ENCODE measurements at places on chromosomes 1 and 21. TPM values are rescaled to one million over a fixed set of nuclear protein-coding genes. Genes with fewer than 3 reads are reported as not detected.

- no peak overlapping the region for H3K4me3 ChIP-seq
- DNase-seq, result no peak
- H3K27ac ChIP-seq, result no peak overlapping the region
- no peaks in the 10 kb centered on the region for H3K36me3 ChIP-seq
- H3K4me1 ChIP-seq, result peaks cover 10% of the 10 kb centered on the region
- no peaks in the 10 kb centered on the region for H3K27me3 ChIP-seq
Measured at GRCh38 chr1:10217748-10218441, 7.5 kb downstream of the KIF1B start.

- H3K27me3 ChIP-seq, result peaks cover 2% of the 10 kb centered on the region
- no peak overlapping the region for H3K27ac ChIP-seq
- no peaks in the 10 kb centered on the region for H3K4me1 ChIP-seq
- no peaks in the 10 kb centered on the region for H3K36me3 ChIP-seq
Measured at GRCh38 chr1:115084902-115085511, 4.3 kb downstream of the TSPAN2 start.

DNA sequence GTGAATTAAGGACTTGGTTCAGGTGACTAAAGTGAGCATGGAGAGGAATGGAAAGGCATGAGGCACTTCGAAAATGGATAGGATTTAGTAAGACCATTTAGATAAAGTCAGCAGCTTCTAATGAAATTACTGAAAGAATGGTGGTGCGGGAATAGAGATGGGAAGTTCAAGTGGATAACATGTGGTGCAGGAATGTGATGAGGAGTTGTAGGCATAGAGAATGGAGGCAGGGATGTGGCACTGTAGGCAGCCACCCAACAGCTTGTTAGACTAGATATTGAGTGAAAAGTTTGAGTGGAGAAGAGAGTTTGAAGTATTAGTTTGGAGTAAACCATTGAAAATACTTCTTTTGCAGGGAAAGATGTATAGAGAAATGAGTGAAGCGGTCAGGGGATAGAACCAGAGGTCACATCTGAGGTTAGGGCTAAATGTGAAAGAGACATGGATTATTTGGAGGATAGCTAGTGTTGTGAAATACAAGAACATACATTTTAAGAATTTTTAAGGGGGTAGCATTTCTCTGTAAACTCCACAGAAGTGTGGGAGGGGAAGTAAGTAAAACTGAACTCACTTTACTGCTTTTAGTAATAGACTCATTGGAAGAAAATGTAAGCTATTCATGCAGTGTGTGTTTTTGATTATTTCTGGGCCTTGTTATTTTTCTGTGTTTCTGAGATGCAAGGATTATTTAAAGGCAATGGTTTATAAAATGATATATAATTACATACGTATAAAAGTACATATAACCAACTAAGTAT lies 46.2 kb downstream of the DYRK1A start:
- no peaks in the 10 kb centered on the region for H3K27me3 ChIP-seq
- H3K36me3 ChIP-seq, result no peaks in the 10 kb centered on the region
- DNase-seq, result no peak
- peak overlapping the region; percentile 24 for H3K27ac ChIP-seq
- peaks cover 49% of the 10 kb centered on the region for H3K4me1 ChIP-seq

DNA sequence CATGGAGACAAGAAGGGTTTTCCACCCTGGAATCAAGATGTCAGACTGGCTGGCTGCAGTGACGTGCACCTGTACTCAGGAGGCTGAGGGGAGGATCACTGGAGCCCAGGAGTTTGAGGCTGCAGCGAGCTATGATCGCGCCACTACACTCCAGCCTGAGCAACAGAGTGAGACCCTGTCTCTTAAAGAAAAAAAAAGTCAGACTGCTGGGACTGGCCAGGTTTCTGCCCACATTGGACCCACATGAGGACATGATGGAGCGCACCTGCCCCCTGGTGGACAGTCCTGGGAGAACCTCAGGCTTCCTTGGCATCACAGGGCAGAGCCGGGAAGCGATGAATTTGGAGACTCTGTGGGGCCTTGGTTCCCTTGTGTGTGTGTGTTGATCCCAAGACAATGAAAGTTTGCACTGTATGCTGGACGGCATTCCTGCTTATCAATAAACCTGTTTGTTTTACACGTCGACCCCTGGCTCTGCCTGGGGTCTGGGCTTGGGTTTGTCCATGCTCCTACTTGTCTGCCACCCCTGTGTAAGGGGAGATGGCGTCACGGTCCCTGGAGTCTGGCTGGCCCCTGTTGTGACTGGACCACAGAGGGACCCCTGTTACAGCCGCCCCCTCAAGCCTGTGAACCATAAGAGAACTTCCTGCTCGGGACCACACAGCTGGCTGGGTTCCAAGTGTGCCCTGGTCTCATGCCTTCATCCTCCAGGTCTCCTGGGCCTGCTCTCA lies 20.9 kb upstream of the VPS13D start:
- peaks cover 11% of the 10 kb centered on the region for H3K36me3 ChIP-seq
- peaks cover 33% of the 10 kb centered on the region for H3K4me1 ChIP-seq
- DNase-seq, result no peak

GRCh38 chr1:209674957-209675564 lies at the start of gene G0S2:
G0S2 (plus strand) TSS chr1:209675412; CDS start chr1:209675685, 273 bp downstream.
- no peak for DNase-seq
- peaks cover 3% of the 10 kb centered on the region for H3K27me3 ChIP-seq
- H3K27ac ChIP-seq, result no peak within 1 kb of the TSS
- no peak within 1 kb of the TSS for H3K4me3 ChIP-seq
- no peaks in the 10 kb centered on the region for H3K36me3 ChIP-seq
- peaks cover 18% of the 10 kb centered on the region for H3K4me1 ChIP-seq

GRCh38 chr1:3021801-3022401 lies 634 bp downstream of the ACTRT2 start:
- H3K4me3 ChIP-seq, result no peak overlapping the region
- no peaks in the 10 kb centered on the region for H3K36me3 ChIP-seq
- H3K27ac ChIP-seq, result no peak overlapping the region
- H3K27me3 ChIP-seq, result no peaks in the 10 kb centered on the region
- DNase-seq, result no peak

- DNase-seq, result no peak
- no peaks in the 10 kb centered on the region for H3K36me3 ChIP-seq
- H3K27me3 ChIP-seq, result no peaks in the 10 kb centered on the region
- no peak overlapping the region for H3K27ac ChIP-seq
- H3K4me3 ChIP-seq, result no peak overlapping the region
- no peaks in the 10 kb centered on the region for H3K4me1 ChIP-seq
Measured at GRCh38 chr1:14441302-14441741, 157.2 kb upstream of the KAZN start.

DNA sequence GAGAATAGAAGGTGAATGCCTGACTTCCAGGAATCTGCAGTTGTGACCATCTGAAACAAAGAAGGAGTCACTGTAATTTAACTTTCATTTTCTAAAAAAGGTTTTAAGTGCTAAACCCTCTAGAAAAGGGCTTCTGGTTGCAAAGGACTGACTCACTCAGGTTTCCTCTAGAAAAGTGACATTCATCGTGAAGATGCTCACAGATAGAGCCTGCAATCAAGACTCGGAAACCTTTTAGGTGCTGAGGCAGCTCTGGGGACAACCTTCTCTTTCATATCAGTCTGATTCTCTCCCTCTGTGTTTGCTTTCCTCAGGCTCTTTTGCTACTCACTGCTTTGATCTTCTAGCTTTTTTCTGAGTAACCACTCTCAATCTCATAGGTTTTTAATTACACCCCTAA lies 8.2 kb downstream of the BCL9 start:
- H3K27me3 ChIP-seq, result no peaks in the 10 kb centered on the region
- H3K36me3 ChIP-seq, result no peaks in the 10 kb centered on the region

DNA sequence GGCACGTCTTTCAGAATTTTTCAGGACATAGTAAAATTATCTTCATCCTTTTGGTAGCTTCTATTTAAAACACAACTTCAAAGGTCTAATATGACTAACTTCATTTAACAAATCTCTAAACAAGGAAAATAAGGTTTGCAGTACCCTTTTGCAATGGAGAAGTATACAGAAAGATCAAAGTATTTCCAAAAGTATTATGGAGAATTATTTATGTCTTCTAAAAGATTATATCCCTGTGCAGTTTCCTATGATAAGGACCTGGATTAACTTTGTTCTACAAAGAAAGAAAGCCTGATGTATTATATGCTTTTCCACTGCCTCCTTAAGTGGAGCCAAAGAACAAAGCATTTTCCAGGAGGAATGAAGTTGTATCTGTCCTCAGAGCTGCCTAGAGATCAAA lies 353.0 kb upstream of the RUNX1 start:
- no peaks in the 10 kb centered on the region for H3K36me3 ChIP-seq
- no peak overlapping the region for H3K27ac ChIP-seq
- H3K27me3 ChIP-seq, result peaks cover 3% of the 10 kb centered on the region
- no peaks in the 10 kb centered on the region for H3K4me1 ChIP-seq

The AIM2 gene
- total RNA-seq, result 8.9 TPM

GRCh38 chr21:35833991-35834390 lies 226.3 kb downstream of the SETD4 start:
- no peaks in the 10 kb centered on the region for H3K27me3 ChIP-seq
- H3K36me3 ChIP-seq, result no peaks in the 10 kb centered on the region
- H3K27ac ChIP-seq, result no peak overlapping the region
- H3K4me3 ChIP-seq, result no peak overlapping the region

The SMPDL3B gene
- total RNA-seq, result 1.9 TPM

The SPRR1A gene
- total RNA-seq, result not detected

DNA sequence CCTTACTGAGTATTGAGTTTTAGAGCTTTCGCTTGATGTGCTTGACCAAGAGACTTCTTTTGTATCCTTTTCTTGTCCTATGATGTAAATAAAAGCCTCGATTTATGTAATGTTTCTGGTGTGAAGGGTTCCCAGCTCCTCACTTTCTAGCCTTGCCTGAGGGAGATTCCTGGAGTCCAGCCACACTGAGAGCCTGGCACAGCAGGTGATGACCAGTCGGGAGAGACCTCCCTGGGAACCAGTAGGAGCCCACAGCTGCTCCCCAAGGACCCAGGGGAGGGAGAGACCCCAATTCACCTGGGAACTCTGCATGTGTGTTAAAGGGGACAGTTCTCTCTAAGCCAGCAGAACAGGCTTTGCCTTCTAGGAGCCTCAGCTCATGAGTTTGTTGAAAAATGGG lies 8.9 kb downstream of the C1orf115 start:
- H3K4me1 ChIP-seq, result no peaks in the 10 kb centered on the region
- H3K4me3 ChIP-seq, result no peak overlapping the region
- H3K36me3 ChIP-seq, result no peaks in the 10 kb centered on the region

- peaks cover 8% of the 10 kb centered on the region for H3K4me1 ChIP-seq
- no peak for DNase-seq
- no peaks in the 10 kb centered on the region for H3K27me3 ChIP-seq
Measured at GRCh38 chr1:41500378-41500777, 15.9 kb upstream of the EDN2 start.

DNA sequence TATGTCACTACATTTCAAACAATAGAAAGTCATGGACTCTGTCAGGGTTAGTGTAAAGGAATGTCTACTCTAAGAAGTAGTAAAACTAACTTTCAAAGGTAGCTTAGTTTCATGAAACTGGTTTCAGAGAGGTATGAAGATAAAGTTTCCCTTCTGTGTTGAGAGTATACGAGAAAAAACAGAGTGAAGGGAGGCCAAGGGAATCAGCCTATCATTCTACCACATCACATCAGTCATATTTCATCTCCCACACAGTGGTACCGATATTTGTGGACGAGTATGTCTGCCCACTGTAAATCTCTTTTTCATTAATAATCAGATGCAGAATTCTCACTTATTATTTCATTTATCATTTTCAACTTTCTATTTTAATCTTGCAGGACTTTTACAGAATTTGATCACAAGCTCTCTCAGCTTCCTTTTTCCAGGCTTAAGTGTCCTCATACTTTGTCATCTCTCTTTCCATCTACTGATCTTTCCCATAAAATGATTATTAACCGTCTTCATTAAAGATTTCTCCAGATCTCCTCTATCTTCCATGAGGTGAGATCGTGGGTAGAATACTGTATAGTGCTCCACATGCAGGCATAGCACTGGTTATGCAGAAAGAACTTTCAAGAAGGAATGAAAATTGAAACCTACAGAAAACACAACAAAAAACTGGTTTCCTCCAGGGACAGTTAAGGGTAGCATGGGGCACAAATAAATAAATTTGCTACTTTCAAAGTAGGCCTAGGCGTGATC lies 11.5 kb upstream of the IFI16 start:
- no peaks in the 10 kb centered on the region for H3K27me3 ChIP-seq
- H3K4me3 ChIP-seq, result no peak overlapping the region
- no peak overlapping the region for H3K27ac ChIP-seq
- H3K4me1 ChIP-seq, result peaks cover 7% of the 10 kb centered on the region

The OSCP1 gene
- total RNA-seq, result 3.1 TPM

- no peaks in the 10 kb centered on the region for H3K4me1 ChIP-seq
- no peak overlapping the region for H3K27ac ChIP-seq
- H3K27me3 ChIP-seq, result no peaks in the 10 kb centered on the region
- H3K36me3 ChIP-seq, result no peaks in the 10 kb centered on the region
- no peak for DNase-seq
Measured at GRCh38 chr21:21897275-21897883, 899.2 kb downstream of the NCAM2 start.

DNA sequence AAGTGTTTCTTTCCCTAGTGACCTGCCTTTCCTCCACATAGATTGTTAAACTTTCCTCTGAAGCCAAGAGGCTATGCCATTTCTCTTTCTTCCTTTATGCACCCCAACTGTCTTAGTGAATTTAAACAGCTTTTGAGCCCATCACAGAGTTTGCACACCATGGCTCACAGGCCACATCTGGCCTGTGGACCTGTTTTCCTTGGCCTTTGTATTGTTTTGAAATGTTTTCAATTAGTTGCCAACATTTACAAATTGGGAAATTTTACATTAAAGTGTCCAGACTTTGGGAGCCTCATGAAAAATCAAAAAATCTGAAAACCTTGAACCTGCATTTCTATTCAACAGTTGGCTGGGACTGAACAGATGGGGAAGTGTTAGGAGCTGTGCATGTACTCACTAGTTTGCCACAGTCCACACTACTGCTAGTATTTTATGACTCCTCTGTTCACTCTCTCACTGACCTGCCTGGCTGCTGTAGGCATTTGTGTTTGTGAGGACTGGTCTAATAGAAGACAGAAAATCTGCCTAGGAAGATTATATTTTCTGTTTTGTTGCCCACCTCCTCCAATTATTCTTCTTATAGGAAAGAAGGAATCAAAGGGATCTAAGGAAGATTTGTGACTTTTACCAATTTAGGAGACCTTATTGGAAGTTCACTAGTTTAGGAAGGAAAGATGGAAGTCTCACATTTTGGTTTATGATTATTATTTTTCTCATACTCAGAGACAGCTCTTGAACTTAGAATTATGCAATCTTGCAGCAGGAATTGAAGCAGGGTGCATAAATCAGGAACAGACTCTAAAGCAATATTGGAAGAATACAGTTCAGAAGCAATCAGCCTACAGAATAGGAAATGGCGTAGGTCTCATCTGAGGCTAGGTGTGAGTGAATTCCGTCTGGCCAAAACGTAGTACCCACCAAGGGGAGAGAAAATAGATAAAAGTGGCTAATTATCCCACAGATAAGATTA lies 134.7 kb downstream of the HLX start:
- no peaks in the 10 kb centered on the region for H3K4me1 ChIP-seq
- H3K4me3 ChIP-seq, result no peak overlapping the region
- H3K27ac ChIP-seq, result no peak overlapping the region
- no peaks in the 10 kb centered on the region for H3K36me3 ChIP-seq
- no peaks in the 10 kb centered on the region for H3K27me3 ChIP-seq
- no peak for DNase-seq

The FMO4 gene
- 0.32 TPM for total RNA-seq

DNA sequence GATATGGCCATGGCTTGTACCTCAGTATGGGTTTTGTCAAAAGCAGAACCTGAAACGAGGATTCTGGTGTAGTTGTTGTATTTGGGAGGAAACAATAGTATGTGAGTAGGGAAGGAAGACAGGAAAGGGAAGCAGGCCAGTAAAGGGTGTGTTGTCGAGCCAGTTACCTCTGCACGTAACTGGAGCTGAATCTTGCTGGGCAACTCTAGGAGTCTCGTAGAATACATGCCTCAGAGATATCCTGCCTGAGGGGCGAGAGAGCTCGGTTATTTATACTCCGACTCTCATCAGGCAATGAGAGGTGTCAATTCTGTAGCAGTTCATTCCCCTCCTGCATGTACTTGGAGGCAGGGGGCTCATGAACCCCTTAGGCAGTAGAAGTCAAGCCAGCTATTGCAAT lies 45.9 kb upstream of the KIF26B start:
- H3K36me3 ChIP-seq, result no peaks in the 10 kb centered on the region
- H3K27ac ChIP-seq, result no peak overlapping the region
- no peaks in the 10 kb centered on the region for H3K4me1 ChIP-seq

The SPATA45 gene
- total RNA-seq, result not detected

All from GM12878 (cell line).